ENCODE measurements at places on chromosomes 11 and 22. TPM values are rescaled to one million over a fixed set of nuclear protein-coding genes. Genes with fewer than 3 reads are reported as not detected.

The ELMOD1 gene
- 2.3 TPM for total RNA-seq

DNA sequence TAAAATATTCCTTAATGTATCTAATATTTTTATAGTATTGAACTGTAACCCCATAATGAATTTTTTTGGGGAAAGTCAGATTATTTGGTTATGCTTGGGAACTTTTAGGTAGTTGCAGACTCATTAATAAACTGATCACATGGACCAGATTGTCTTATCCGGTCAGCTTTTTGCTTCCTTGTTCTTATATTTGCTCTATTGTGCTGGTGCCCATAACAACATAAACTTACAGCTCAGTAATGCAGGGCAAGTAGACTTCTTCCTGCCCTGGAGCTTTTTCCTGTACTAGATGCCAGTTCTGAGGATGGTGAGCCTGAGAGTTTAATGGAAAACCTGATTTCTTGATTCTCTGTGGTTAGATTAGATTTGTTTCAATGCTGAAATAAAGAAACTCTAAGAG lies 53.2 kb downstream of the MTMR3 start:
- DNase-seq = no peak

DNA sequence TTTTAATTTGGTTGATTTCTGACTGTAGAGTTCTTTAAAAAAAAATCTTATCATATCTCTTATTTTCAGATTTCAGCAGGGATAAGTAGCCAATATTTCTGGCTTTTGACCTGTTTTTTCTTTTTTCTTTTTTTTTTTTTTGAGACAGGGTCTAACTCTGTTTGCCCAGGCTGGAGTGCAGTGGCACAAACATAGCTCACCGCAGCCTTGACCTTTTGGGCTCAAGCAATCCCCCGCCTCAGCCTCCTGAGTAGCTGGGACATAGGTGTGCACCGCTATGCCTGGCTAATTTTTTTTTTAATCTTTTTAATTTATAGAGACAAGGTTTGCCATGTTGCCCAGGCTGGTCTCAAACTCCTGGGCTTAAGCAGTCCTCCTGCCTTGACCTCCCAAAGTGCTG lies 23.9 kb upstream of the ZBTB44 start:
- DNase-seq = no peak

DNA sequence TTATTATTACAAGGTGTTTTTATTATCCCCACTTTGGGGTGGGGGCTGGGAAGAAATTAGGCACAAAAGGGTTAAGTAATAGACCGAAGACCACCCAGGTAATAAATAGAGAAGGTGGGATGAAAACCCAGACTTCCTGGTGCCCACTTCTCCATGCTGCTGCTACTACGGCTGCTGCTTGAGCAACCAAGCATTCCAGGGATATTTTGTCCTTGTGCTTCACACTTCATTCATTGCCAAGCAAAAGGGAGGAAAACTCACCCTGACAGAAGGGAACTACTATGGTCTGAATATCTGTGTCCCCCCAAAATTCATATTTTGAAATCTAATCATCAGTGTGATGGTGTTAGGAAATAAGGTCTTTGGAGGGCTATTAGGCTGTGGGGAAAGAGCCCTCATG lies 470.9 kb upstream of the API5 start:
- no peak for DNase-seq

The CBLIF gene
- not detected for total RNA-seq

The MFRP gene
- not detected for total RNA-seq

DNA sequence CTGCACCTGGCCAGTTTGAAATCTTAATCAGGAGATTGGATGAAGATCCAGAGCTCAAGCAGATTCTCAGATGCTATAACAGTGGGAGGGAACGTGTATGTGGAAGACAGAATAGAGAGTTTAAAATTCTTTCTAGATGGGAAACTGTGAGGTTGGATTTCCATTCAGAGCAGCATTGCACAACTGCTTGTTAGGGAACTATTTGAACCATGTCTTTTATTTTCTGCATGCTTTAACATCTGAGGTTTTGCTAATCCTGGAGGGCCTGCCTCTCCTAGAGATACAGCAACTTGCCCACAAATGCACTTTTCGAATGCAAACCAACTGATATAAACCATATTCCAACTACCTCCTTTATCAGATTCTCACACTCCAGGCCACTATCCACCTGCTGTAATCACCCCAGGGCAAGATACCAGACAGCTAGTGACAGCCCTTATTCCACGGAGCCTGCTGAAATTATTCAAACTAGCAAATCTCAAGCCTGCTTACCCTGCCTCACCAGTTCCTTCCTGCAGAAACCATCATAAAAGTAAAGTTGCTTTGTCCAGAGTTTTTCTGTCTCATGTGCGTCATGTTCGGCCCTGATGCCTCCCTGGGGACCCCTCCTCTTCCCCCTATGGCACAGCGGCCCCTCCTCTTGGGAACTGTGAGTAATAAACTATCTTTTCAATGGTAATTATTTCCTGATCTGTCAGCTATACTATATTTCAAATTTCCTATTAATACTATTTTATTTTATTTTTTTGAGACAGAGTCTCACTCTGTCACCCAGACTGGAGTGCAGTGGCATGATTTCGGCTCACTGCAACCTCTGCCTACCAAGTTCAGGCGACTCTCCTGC lies 18.4 kb upstream of the SEC14L4 start:
- no peak for DNase-seq

DNA sequence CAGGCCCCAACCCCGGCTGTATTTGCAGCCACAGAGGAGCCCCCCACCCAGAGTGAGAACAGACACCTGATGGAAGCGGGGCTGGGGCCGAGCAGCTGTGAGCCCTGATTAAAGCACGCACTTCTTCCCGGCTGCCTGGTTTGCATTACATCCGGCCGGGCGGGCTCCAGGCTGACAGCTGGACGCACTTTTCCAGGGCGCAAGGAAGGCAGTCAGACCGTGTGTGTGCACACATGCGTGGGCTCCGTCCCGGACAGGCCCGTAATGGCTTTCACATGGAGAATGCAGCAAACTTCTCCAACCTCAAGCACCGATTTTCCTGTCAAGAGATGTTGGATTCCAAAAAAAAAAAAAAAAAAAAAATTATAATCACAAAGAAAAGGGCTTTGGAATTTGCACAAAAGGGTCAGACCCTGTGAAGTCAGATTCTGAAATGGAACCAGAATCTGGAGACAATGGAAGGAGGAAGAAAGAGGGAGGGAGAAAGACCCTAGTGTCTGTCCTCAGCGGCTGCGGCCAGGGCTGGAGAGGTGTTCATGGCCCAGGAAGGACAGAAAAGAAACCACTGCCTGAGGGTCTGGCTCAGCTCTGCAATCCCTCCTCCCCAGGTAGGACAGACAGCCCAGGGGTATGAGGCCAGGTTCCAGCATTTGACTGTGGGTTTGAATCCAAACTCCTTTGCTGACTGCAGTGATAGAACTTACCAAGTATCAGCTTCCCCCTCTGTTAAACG lies 365.5 kb downstream of the MN1 start:
- no peak for DNase-seq

GRCh38 chr11:100632941-100633452 lies 54.1 kb upstream of the ARHGAP42 start:
- no peak for DNase-seq

The PTS gene
- total RNA-seq = 54.8 TPM

The DCUN1D5 gene
- 138 TPM for total RNA-seq

GRCh38 chr11:76371170-76371569 lies 9.8 kb downstream of the THAP12 start:
- peak; percentile 87 for DNase-seq

The ARHGAP32 gene
- 8.1 TPM for total RNA-seq

- peak; percentile 54 for DNase-seq
Observed at GRCh38 chr11:9535189-9535781, 38.2 kb upstream of the WEE1 start.

DNA sequence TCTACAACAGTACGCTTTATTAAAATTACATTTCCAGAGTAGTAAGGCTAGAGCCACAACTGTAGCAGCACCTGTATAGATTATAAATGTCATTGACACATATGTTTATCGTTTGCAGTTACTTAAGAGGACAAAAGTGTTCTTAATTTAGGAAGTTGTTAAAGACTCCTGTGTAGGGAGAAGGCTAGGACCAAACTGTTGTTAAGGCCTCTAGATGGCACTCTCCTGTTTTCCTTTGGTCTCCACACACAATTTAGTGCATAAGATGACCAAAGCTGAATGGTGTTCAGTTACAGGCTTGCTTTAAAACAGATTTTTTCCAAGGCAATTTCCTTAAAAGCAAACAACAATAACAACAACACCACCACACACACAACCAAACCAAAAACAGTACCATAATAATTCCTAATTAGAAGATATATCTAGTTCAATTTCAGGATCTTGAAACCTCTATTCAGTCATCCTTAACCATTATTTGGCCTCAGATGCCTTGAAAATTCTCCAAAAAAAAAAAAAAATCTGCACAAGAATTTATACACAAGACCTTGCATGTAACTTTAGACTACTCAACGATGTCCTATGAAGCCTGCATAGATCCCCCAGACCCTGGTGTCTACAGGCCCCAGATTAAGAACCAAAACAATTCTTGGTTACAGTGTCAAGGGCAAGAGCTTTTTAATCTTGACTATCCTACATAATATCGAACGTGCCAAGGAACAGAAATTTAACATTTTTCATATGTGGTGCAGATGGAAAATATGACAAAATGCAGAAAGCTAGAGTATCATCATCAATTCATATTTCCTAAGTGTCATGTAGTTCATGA lies 42.6 kb upstream of the APOA1 start:
- peak; percentile 65 for DNase-seq

Data from HT1080 (cell line).